ENCODE measurements at places on chromosomes 2 and 18. TPM values are rescaled to one million over a fixed set of nuclear protein-coding genes. Genes with fewer than 3 reads are reported as not detected.

- no peak for DNase-seq
Observed at GRCh38 chr2:175630280-175631244, 371.5 kb downstream of the LNPK start.

- no peak for DNase-seq
Observed at GRCh38 chr2:132484144-132484543, 67.5 kb downstream of the GPR39 start.

- no peak for DNase-seq
Observed at GRCh38 chr18:55114876-55115275, 155.6 kb upstream of the CCDC68 start.

- DNase-seq = no peak
Observed at GRCh38 chr18:31680433-31680811, 4.0 kb downstream of the B4GALT6 start.

GRCh38 chr2:102142829-102143449, 393 bp downstream of the IL1R1 start:
- DNase-seq = peak; percentile 58

DNA sequence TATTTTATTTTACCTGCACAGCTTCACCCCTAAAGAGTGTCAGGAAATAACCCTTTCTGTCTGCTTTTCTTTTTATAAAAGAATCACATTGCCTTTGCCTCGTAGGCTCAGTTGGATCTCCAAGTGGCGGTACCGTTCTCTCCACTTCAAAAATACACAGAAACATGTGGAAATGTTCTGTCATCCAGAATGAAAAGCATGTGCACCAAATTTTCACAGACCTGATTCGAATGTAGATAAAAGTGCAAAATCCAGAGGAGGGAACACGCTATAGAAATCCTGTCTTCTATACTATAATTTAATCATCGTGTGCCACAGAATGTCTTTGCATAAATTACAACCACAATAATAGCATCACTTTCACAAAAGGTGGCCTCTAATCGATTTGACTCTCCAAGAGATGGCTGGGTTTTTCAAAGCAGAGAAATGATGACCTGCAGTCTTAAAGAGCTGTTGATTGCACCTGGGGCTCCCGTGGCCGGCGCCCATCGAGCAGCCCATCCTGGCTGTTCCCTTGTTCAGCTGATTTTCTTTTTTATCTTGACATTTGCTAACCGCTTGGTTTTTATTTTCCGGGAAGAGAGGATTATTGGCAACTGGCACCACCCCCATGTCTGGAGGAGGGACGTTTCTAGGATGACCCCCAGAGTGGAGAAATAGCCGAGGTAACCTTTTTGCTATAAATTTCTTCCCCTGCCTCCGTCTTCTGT, 290.2 kb downstream of the SOX11 start:
- no peak for DNase-seq

- peak; percentile 98 for DNase-seq
Observed at GRCh38 chr2:188199716-188200128, 92.0 kb upstream of the GULP1 start.

GRCh38 chr18:36496022-36496421, 198.5 kb downstream of the FHOD3 start:
- DNase-seq = no peak

DNA sequence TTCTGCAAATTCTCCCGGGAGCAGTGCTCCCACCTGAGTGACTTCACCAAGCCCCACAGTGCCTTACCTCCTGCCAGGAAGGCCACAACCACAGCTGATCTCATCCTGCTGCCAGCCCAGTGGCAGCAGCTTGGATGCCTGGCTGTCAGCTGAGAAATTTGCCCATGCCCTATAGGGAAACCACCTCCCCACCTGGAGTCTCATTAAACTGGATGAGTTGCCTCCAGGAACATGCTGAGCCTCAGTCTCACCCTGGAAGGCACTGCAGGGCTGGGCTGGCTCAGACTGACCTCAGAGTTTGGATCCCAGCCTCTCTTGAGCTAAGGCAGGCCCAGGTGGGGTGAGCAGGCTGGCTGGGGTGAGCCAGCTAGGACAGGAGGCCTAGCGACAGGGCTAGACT, 23.3 kb downstream of the REEP1 start:
- DNase-seq = no peak

Gene IMPA2
- total RNA-seq = 4.8 TPM

Gene DOK6
- 3.1 TPM for total RNA-seq
